Naive thymus-derived CD4-positive, alpha-beta T cell (primary cell): ENCODE measurements at places on chromosomes 1 and 21.
A peak's percentile ranks its signal among the peaks of the same experiment; 100 is the strongest.

GRCh38 chr1:232192781-232193450 lies 437.0 kb downstream of the SIPA1L2 start:
- no peak for DNase-seq

- DNase-seq: no peak
Measured at GRCh38 chr1:18945401-18945849, 11.1 kb downstream of the IFFO2 start.

- DNase-seq: peak; percentile 29
Measured at GRCh38 chr1:58815069-58815685, 31.3 kb upstream of the JUN start.

DNA sequence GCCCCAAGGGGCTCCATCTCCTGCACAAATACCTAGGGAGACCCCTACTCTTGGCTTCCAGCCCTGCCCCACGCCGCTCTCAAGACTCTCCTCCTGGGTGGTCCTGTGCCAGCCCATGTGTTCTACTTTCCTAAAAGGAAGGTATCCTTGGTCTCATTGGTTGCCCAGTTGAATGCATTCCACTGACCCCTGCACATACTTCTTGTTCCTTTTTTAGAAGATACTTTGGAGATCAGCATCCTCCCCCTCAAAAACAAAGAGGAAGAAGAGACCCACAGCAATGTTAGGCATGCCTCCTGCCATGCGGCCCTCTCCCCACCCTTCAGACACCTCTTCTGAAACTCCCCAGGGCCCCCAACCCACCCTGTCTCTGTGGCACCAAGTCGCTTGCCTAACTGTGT lies 4.1 kb downstream of the SLAMF9 start:
- DNase-seq: no peak

DNA sequence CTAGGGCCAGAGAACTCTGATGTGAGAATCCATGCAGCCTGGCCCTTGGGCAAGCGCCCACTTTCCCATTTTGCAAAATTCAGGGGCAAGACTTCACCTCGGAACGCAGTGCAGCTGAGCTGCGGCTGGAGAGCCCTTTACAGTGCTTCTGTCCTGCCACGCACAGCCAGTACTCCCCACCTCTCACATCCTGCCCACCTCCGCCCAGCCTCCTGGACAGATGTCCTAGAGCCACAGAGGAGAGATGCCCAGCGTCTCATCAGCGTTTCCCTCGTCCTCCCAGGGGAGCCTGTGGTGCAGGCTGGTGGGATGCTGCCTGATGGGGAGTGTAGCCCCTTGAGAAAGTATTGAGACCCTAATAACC lies 29.6 kb downstream of the RUNX3 start:
- no peak for DNase-seq
